ENCODE measurements at places on chromosomes 7 and 10.

DNA sequence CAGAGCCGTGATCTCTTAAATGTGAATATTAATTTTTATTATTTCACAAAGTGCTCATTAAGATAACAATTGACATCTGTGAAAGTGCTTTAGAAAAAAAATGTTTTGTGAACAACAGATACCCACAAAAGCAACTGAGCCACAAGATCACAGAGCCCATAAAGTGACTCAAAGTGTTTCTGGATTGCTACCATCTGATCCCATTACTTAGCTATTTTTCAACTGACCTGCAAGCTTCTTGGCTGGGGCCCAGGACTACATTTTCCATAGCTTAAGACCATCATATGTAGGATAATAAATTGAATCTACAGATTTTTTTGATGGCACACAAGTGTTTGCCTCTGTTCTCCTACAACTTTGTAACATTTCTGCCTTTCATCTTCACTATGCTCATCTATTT lies 674.4 kb downstream of the PHTF2 start:
- no peak for DNase-seq

DNA sequence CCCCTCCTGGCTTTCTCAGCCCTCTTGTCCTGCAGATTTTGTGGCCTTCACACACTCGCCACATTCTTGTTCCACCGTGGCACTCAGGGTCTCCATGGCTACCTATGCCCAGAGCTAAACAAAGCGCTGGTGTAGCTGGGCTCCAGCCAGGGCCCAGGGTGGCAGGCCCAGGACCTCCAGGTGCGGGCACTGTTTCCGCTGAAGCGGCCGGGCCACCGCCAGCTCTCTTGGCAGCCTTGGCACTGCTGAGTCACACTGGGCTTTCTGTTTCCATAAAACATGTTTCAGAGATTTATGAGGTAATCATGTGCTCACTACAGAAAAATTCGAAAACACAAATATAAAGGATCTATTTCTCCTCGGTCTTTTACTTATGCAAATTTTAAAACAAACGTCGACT lies 51.3 kb downstream of the AOC1 start:
- DNase-seq: peak; percentile 54

DNA sequence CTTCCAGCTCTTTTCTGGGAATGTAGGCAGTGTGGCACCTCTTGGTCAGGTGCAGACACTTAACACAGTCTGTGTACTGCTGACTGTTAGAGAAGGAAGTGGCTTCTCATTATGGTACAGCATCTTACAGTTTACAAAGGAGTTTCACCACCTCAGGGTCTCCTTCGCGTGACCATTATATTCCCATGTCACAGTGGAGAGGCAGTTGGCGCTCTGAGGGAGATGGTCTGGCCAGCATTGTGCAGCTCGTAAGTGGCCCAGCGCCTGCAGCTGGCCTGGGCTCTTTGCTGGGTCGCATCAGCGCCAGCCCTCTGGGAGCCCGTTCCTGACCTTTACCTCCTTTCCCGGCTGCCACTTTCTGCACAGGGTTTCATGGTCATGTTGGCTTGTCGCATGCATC lies 15.4 kb downstream of the TSPAN15 start:
- peak; percentile 73 for DNase-seq

DNA sequence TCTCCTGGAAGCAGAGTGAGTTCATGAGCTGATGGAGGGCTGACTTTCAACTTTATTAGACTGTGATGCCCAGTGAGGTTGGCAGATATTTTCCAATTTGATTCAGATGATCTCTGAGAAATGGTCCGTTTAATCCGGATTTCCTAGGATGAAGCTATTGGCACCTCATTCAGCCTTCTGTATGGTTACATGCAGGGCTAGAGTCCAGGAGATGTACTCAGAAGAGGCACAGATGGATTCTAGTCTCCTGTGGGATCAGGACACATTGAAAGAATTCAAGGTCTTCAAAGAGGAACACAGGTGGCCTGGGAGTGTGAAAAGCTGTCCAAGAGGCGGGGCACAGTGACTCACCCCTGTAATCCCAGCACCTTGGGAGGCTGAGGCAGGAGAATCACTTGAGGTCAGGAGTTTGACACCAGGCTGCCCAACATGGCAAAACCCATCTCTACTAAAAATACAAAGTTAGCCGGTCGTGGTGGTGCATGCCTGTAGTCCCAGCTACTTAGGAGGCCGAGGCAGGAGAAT lies 23.0 kb upstream of the RHEB start:
- DNase-seq: no peak

DNA sequence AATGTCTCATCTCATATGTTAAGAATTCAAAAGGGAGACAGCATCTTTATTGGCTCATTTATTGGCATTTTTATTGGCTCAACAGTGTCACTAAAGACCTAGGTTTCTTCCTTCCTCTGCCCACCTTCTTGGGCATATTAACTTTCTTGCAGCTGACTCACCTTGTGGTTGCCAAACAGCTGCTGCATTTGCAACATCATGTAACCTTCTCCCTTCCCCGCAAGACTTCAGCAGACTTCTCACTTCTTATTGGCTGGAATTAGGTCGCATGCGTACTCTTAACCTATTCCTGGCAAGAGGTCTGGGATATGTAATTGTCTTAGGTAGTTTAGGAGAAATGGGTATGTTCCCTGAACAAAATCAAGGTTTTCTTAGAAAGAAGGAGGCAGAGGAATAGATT lies 263.2 kb downstream of the POU6F2 start:
- no peak for DNase-seq

DNA sequence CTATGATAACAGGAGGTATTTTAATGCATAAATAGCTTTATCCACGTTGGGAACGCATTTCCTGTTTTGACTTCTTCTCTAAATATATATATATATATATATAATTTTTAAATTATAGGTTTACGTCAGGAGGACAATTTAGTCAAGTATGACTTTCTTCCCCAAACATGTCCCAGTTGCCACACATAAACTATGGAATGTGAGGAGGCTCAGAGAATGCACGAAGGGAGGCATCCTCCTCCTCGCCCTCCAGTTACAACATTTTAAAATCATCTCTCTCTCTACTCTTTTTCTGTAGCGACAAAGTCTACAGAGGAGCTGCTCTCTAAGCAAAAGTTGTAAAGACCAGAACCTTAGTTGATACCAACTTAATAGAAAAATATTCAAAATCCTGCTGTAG lies 106.9 kb upstream of the LYZL1 start:
- no peak for DNase-seq

- DNase-seq: no peak
These were observed 11.8 kb downstream of the RASGEF1A start for GRCh38 chr10:43254881-43255633.

DNA sequence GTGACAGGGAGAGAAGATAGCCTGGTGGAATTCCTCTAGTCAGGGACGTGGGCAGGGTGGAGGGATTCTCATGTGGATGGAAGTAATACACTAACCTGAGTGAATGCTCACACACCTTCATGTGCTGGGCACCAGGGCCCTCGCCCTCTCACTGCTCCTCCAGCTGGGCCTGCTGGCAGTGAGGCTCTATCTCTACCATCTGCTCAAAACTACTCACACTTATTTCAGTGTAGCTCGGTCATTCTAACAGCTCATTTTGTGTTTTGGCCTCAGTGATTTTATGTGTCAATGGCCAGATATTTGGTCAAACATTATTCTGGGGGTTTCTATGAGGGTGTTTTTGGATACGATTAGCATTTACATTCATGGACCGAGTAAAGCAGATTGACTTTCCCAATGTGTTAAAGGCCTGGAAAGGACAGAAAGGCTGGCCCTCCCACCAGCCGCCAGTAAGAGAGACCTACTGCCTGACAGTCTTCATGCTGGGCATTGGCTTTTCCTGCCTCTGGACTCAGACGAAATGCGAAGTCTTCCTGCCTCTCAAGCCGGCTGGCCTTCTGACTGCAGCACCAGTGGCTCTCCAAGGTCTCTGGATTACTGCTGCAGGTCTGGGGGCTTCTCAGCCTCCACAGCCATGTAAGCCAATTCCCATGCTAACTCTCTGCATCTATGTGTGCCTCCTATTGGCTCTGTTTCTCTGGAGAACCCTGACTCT lies 335.4 kb downstream of the CXCL12 start:
- DNase-seq: no peak

- DNase-seq: no peak
These were observed 190.1 kb downstream of the SUGCT start for GRCh38 chr7:40324914-40325313.

GRCh38 chr10:132595854-132596253 lies 58.3 kb downstream of the INPP5A start:
- DNase-seq: no peak

DNA sequence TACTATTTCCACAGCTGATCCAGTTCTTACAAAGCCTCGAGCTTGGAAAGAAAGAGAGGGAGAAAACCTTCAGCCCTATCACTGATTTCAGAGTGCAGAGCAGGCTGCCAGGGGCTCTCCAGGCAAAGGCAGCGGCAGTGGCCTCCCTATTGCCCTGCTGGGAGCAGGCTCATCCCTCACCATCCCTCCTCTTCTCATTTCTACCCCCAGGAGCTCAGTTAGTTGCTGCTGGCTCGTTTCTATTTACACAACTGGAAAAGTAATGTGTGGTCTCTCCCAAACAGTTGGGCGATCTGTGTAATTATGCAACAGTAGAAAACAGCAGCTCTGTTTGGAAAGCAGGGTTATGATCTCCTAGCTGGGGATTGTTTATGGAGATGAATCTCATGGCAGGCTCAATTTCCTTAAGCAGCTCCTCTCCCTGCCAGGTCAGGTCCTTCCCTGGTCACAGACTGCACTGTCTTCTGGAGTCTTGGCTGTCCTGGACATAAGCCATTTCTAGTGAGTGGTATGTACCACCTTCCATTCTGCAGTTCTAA lies 28.7 kb upstream of the TNS3 start:
- no peak for DNase-seq

GRCh38 chr7:129053938-129054437 lies 923 bp downstream of the TNPO3 start:
- DNase-seq: no peak

GRCh38 chr10:49631975-49632374 lies 18.1 kb downstream of the CHAT start:
- no peak for DNase-seq

GRCh38 chr7:121603886-121604285 lies 207.8 kb upstream of the FAM3C start:
- no peak for DNase-seq

DNA sequence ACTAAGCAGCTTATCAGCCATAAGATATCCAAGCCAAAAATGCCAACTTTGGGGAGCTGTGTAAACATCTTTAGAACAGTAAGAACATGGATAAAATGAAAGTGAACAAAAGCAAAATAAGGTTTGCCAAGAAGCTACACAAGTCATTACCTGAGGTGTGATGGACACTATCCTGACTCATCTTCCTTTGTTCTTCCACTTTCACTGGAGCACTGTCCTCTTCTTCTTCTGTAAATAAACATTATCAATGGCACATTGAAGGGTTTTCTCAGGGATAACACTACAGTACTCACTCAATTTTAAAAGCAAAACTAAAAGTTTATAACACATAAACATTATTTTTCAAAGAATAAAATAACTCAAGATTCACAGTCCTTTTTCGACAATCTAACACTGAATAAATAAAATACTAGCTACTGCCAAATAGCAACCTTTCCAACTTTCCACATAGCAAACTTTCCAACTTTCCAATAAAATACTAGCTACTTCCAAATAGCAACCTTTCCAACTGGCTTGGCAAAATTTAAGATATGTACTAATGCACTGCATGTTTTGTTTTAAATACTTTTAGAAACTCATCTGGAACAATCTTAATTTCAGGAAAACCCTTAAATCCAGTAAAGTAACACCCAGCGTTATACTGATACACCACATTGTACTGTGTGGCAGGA lies 174.1 kb downstream of the SKAP2 start:
- DNase-seq: no peak

DNA sequence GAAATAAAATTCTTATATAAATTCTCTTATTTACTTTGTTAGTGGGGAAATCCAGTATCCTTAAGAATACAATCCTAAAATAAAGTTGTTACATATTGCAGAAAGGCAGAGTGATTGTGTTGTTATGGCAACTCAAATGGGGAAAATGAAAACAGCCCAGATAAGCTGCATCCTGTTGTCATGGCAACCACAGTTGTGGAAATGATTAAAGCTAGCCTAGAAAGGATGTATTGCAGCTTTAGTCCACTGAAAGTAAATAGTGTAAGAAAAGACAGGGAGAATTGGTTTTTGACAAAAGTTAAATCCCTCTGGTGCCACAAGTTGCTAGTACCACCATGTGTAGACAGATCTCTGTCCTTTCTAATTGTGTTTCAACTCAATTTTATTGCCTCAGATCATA lies 43.2 kb downstream of the BTRC start:
- DNase-seq: peak; percentile 26

DNA sequence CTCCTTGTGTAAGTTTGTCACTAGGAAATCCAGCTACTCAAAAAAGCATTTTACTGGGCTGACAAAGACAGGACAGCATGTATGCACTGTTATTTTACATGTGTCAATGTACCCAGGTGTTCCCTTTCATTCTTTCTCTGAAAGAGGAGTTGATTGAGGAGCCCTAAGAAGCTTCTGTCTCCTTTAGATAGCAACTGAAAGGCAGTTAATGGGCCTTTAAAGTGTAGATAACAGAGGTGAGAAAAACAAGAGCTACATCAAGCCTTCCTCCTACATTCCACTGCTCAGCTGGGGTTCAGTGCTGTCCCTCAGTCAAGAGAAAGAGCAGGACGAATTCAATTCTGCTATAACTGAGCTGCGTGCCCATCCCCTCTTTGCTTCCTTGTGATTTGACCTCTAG lies 12.8 kb upstream of the WIPF3 start:
- DNase-seq: no peak

GRCh38 chr7:90816511-90817142 lies 220.5 kb downstream of the CDK14 start:
- no peak for DNase-seq

GRCh38 chr7:148624735-148625134 lies 34.2 kb downstream of the C7orf33 start:
- no peak for DNase-seq

GRCh38 chr7:44965441-44965903 lies 13.3 kb downstream of the MYO1G start:
- DNase-seq: no peak

- no peak for DNase-seq
These were observed 29.6 kb downstream of the STAM start for GRCh38 chr10:17673471-17674061.

DNA sequence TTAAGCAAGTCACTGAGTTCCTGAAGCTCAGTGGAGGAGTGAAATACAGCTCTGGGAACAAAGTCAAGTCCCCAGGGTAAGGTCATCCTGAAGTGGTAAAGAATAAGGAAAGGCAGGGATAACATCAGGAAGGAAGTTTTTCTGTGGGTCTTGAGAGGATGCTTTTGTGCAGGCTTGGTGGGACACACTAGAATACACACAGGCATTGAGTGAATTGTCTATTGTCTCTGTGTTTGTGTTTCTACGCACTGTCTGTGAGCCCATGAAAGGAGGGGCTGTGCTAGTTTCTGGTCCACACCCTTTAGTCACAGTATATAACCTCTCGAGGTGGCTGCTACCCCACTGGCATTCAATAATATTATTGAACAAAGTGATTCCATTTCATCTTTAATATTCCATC lies 95.8 kb upstream of the ABCB5 start:
- DNase-seq: peak; percentile 18

- DNase-seq: no peak
These were observed 6.7 kb downstream of the PCLO start for GRCh38 chr7:83156006-83156405.

GRCh38 chr10:580778-581177 lies 108.7 kb downstream of the DIP2C start:
- no peak for DNase-seq

All from posterior cingulate gyrus (tissue), 11 donors.